ENCODE measurements at places on chromosomes 7 and 10.

DNA sequence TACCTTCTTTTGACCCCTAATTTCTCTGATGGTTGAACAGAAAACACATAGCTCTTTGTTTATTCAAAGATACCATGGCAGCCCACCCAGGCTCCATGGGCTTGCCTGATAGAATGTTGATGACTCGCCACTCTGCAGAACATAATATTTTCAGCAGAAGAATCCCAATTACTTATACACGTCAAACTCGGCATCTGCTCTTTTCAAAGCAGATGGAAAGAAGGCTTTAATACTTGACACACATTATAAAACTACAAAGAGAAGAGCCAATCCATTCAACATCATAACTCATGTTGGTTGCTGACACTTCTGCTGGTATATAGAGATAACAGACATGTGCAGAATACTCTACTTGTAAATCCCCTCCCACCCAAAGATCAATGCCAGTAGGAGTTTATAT lies 69.0 kb downstream of the FOXI2 start:
- DNase-seq: no peak

DNA sequence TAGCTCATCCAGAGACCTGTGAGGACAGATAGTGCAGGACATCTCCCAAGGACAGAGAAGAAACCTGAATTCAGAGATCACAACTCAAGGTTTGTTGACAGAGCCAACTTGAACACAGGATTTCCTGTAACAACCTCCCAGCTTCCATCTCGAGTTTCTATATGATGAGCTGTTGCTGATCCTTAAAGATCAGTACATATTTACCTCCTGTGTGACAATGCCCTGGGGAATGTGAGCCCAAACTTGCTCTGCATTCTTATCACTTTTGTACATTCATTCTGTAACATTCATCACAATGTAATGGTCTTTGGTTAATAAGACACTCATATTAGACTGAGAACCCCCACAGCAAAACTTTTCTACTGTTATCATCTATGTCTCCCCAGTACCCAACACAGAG lies 468.6 kb downstream of the XPNPEP1 start:
- no peak for DNase-seq

- no peak for DNase-seq
These were observed 30.6 kb downstream of the ADARB2 start for GRCh38 chr10:1706711-1707110.

DNA sequence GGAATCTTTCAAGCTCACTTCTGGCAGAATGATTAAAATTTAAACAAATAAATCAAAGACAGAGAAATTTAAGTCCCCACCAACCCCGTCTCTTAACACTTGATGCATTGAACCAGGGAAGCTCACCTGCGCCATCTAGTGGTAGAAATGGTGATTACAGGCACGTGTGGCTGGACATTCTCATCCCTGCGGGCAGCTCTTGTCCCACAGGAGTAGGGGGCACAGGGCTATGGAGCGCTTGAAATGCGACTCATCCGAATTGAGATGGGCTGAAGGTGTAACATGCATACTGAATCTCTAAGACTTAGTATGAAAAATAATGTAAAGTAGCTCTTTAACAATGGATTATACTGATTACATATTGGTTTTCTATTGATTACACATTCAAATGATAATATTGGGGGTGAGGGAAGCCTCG lies 24.8 kb upstream of the SLIT1 start:
- no peak for DNase-seq

- no peak for DNase-seq
These were observed 106.8 kb upstream of the DIP2C start for GRCh38 chr10:796233-796632.

DNA sequence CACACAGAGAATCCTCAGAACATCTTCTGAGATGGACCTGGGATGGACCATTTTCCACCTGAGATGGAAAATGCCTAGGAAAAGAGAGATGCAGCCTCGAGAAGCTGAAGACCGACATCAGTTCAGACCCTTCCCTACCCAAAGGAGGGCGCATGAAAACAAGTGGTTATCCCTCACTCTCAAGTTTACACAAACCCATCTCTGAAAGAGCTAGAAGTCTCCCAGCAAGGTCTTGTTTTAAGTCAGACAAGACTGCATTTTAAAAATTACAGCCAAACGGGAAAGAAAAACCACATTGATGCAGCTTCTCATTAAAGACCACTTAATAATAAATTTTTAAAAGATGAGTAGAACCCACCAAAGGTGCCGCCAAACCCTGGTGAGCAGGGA lies 1.3 kb downstream of the RAPGEF5 start:
- DNase-seq: no peak

GRCh38 chr10:96991313-96991841 lies 159.3 kb downstream of the LCOR start:
- DNase-seq: no peak

DNA sequence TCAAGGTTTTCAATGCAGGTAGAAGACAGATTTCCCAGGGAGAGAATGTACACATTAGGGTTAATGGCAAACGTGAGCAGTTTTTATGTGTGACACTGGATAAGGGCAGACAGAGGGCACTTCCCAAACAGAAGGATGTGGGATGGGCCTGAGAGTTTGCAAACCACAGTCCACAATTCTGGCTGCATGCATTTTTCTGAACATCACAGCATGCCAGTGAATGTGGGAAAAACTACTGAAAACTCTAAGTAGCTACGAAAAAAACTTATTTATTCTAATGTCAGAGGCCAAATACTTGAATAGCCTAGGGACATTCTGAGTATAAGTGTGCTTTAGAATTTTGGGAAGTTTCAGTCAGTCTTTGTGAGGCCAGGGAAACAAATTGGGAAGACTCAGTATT lies 145.9 kb downstream of the NRCAM start:
- DNase-seq: no peak

- DNase-seq: no peak
These were observed 144.7 kb downstream of the MDFIC start for GRCh38 chr7:115066634-115067033.

DNA sequence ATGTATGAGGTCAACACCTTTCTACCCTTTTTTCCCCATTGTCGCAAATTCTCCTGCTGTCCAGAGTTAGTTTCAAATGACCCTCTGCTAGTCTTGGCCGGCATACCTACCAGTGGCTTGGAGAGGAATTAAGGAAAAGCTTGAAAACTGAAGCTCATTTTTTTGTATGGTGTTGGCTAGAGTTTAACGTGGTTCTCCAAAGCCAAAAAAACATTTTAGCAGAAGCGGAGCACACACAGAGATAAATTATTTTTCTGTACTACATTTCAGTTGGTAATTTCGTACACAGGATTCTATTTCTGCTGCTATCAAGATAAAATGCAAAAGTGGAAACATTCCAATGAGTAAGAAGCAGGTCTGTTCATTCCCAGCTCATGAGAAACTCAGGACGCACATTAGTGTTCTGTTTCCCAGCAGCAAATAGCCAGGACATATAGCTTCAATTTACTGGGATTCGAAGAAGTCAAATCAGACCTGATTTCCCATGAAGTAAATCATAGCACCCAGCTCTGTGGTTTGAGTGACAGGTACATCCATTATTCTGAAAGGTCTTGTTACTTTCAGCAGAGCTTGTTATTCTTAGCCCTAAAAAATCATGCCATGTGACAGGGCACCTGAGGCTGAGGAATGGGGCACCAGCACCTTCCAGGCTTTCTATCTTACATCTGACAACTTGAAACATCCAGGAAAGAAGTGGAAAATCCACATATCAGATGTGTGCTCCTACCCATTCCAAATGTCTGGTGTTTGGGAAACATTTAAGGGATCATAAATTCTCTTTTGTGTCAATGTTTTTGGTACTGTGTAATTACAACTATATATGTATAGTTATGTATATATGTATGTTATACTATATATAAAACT lies 215.9 kb upstream of the C7orf33 start:
- DNase-seq: no peak

DNA sequence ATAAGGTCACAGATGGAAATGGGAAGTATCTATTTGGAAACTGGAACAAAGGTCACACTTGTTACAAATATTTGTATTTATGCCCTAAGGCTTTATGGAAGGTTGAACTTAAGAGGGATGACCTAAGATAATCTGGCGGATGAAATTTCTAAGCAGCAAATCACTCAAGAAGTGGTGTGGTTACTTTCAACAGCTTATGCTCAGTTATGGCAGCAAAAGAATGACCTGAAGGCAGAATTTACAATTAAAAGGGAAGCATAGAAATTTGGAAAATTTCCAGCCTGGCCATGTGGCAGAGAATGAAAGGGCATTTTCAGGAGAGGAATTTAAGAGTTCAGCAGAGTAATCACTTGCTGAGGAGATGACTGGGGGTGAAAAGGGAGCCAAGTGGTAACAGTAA lies 95.8 kb upstream of the TNS3 start:
- no peak for DNase-seq

DNA sequence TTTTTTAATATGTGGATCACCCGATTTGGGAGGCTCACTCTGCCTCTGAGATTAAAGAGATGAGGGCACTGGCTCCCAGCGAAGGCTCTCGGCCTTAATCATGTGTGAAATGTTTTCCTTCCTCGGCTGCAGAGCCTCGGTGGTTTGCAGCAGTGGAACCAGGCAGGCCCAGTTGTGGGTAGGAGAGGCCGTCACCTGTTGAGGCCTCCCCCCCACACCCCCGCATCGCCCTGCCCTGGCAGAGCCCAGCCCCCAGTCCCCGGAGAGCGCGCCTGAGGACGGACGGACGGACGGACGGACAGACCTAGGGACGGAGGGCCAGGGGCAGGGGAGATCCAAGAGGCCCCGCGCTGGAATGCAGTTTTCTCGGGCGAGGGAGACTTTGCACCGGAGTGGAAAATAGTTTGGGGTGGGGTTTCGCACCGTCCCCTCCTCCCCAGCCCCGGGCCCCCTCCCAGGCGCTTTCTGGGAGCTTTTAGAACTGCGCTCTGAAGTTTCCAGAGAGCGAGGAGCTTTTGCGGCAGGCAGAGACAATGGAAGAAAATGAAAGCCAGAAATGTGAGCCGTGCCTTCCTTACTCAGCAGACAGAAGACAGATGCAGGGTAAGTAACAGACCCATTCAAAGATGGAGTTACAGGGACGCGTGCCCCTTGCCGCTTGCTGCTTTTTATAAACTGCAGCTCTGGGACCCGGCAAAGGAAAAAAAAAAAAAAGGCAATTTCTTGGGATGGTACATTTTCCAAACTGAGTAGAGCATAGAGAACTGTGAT lies at the start of gene KIAA1217:
Gene KIAA1217, plus strand, starts transcription at position 478 of the 771 bp plus-strand sequence. Its CDS starts 56 bp downstream, at position 534.
- peak; percentile 8 for DNase-seq

DNA sequence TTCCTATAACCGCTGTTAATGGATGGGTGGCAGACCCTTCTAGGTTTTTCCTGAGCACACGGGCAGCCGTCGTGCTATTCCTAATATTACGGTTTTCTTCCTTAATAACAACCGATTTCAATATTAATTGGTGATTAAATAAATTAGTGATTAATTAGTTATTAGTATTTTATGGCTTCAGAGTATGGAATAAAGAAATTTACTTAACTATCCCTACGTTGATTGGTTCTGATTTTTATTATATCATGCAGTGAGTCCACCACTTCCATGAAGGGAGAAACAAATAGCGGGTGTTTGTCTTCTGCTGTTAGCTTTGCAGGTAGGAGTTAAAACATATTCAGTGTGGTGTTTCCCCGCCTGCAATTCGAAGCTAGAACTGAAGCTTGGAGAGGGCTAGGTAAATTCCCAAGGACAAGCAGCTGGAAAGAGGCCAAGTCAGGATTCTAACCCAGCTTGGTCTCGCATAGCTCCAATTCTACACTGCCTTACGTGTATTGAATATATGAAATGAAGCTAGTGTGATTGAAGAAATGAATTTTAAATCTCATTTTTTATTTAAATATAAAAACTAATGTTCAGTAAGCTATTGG lies 928 bp upstream of the CSTF2T start:
- DNase-seq: no peak

DNA sequence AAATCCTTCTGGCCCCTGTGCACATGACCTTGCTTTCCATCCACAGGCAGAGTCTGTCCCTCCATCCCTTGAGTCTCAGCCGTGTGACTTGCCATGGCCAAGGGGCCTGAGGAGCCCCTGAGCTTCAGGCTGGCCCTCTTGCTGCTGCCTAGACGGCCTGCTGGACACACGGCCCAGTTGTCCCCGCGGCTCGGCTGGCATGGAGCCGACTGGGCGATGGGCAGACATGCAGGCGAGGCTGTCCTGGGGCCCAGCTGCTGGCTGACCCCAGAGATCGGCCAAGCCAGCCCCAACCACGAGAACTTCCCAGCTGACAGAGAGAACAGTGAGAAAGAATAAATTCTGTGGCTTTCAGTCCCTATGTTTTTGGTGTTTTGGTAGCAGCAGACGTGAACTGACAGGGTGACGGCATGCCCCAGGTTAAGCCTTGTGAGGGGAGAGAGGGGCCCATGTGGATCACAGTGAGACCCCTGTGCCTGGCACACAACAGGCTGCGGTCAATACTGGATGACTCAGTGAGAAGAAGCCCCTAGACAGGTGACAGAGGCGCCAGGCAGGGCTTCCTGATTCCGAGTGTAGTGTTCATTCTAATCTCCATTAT lies 11.7 kb downstream of the PRKAG2 start:
- DNase-seq: no peak

GRCh38 chr7:140230516-140230860 lies 53.7 kb upstream of the KDM7A start:
- DNase-seq: no peak

Measured in DMS 273 treated with DMSO at 0.1 percent for 48 hours (cell line).